ENCODE measurements at places on chromosomes 13 and 19.

DNA sequence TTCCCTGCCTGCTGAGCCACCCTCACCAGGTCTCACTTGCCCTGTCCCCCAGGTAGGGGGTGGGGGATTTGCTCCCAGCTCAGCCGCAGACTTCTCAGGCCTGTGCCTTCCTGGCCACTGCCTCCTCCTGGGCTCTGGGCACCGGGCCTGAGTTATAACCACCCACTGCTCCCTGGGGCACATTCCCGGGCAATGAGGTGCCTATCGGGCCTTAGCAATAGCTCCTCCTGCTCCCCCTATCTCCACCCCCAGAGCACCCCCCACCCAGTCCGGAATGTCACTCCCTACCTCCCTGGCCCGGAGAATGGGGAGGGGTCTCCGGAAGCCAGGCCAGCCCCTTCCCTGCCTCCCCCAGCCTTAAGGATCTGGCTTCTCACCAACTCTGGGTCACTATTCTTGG, at the start of gene KLK5:
Gene KLK5, minus strand, starts transcription at position 129 of the 400 bp plus-strand sequence. CDS start 381 bp downstream, outside the sequence.
- DNase-seq, result no peak

DNA sequence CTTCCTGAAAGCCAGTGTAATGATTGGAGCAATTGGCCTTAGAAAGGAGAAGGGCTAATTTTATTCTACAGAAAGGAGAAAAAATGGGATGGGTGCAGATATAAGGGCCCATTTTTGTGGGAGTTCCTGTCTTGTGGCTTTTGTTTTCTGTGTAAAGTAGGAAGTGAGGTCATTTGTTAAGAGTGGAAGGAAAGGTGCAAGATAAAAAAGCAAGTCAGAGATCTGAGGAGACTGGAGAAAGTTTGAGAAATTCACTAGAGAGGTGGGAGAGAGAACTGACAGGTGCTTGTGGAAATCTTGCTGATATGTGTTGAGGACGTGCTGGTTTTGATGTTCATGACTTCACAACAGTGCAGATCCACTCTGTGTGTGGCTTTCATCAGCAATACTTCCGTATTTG, 349.4 kb downstream of the DLEU7 start:
- no peak for DNase-seq

DNA sequence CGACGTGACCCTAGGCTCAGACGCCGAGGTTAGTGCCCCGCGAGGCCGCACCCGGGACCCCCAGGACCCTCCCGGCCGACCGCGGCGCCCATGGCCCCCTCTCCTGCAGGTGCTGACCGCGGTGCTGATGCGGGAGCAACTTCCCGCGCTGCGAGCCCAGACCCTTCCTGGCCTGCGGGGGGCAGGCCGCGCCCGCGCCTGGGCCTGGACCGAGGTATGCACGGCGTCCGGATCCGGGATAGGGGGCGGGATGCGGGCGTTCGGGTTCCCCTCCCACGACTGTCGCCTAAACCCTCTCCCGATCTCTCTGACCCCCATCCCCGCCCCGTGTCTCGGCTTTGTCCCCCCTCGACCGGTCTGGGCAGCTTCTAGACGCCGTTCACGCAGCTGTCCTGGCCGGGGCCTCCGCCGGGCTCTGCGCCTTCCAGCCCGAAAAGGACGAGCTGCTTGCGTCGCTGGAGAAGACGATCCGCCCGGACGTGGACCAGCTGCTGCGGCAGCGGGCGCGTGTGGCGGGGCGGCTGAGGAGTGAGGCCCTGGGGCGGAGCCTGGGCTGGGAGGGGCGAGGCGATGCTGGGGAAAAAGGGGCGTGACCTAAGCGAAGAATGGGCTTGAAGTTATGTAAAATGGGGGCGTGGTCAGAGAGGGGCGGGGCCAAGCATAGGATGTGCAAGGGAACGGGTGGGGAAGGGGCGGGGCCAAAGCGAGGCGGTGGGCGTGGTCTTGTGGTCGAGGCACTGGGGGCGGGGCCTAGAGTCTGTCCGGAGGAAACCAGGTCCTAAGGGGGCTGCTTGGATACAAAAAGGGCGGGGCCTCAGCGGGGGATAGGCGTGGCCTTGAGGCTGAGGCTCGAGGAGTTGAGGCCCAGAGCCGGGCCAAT, 16.0 kb upstream of the COLGALT1 start:
- peak; percentile 83 for DNase-seq

- no peak for DNase-seq
These were observed 3.5 kb downstream of the ANGPTL4 start for GRCh38 chr19:8367327-8368001.

DNA sequence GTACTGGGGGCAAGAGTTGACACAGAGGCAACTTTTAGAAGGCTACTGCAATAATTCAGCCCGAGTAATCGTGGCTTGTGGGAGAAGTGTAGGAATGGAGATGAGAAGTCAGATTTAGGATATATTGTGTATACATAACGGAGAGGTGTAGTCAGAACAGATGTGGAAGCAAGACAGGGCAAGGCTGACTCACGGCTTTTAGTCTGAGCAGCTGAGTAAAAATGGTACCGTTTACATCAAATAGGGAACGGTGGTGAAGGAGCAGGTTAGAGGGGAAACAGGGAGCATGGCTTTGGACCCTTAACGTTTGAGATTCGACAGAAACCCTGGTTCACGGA, 796 bp upstream of the LSM14A start:
- no peak for DNase-seq

DNA sequence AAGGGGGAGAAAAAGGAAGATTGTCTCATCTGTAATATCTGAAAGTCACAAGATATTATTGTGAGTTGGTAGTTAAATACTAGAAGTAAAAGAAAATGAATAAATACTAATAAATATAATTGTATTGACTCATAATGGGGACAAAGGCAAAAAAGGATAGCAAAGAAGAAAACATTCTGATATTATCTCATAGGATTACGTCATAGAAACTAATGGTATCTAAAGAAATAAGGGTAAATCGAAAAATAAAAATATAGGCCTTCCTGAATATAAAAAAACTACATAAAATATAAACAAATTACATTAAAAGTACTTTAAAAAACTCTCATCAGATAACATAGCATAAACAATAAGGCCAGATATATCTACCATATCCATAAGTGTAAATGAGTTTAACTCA, 38.6 kb upstream of the TDRD3 start:
- no peak for DNase-seq

- DNase-seq, result no peak
These were observed 148.4 kb downstream of the KLF12 start for GRCh38 chr13:73985783-73986182.

DNA sequence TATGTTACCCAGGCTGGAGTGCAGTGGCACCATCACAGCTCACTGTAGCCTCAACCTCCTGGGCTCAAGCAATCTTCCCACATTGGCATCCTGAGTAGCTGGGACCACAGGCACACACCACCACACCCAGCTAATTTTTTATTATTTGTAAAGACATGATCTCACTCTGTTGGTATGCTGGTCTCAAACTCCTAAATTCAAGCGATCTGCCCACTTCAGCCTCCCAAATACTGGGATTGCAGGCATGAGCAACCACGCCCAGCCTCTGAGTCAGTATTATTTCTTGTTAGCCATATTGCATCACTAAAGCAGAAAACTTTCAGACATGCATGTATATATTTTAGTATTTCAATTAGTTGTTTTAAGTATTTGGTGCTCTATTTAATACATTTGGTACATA, 376.4 kb downstream of the GPC6 start:
- DNase-seq, result no peak

GRCh38 chr19:51318687-51319648, 7.5 kb downstream of the IGLON5 start:
- no peak for DNase-seq

DNA sequence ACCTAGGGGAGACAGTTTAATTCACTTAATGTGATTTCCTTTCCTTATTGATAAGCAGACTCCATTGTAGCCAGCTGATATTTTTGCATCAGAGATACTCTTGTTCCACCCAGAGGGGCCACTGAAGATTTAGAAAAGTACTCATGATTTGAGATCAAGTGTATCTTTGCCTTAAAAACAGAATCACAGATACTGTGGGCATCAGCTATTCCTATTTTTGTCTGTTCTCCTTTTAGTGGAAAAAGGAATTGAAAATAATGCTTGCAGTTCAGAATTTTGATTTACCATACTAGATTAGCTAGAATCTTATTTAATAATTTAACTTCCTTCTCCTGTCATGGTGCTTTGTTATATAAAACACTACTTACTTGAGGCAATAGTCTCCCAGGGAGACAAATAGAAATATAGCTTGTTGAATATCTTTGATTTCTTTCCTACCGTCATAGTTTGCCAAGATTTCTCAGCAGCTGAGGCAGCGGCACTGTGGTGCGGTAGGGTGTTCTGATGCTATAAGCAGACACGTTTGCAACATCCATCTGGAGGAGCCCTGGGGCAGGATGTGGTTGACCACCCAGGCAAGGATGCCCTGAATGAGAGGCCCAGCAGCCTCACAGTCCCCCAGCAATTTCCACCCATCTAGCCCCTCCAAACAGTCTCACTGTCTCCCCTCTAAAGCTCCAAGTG, 47.0 kb upstream of the RAP2A start:
- no peak for DNase-seq

GRCh38 chr19:15895876-15896430, 1.9 kb downstream of the CYP4F2 start:
- DNase-seq, result no peak

- no peak for DNase-seq
These were observed 99.6 kb downstream of the SUCLA2 start for GRCh38 chr13:47901441-47901840.

DNA sequence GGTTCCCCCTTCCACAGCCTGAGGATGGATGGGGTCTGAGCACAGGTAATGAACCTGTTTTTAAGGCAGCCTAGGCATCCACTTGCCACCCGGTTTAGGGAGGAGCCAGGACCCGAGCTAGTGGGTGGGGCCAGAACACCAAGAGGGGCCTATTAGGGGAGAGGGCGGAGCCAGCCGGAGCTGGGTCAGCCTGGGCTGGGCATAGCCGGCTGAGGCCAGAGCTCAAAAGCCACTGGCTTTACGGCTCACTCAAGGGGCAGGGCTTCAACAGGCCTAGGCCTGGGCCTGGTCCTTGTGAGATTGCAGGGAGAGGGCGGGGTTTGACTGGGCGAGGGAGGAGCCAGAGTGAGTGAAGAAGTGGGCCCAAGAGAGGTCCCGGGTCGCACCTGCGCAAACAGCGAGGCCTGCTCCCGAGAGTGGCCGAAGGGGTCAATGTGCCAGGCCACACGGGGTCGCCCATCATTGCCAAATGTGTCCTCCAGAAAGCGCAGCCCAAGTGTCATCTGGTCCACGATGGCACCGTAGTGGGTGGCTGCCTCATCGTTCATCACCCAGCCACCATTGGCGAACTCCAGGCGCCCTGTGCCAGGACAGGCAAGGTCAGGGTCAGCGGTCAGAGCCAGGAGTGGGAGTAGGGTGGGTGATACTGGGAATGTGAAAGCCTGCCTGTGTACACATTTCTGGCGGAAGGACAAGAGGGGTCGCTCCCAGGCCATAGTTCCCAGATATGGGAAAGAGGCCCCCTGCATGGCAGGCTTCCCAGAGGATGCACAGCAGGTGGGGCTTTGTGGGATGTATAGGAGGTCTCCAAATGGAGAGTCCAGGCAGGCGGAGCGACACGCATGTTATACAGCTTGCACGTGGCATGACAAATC, 1.9 kb downstream of the MAN2B1 start:
- no peak for DNase-seq

- no peak for DNase-seq
These were observed 32.2 kb downstream of the MYO9B start for GRCh38 chr19:17107546-17108452.

DNA sequence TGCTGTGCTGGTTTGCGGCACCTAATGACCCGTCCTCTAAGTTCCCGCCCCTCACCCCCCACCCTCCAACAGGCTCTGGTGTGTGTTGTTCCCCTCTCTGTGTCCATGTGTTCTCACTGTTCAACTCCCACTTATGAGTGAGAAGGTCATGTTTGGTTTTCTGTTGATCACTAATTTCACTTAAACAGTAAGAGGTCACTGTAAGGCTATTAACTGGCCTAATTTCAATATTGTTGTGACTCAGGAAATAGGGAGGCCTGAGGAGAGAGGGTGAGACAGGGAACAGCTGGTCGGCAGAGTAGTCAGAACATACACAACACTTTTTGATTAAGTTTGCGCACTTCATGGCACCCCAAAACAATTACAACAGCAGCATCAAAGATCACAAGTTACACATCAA, 15.6 kb downstream of the TUBGCP3 start:
- no peak for DNase-seq

GRCh38 chr13:88857256-88857655, 1186.1 kb downstream of the SLITRK5 start:
- no peak for DNase-seq

GRCh38 chr19:4064149-4064495, 2.6 kb downstream of the ZBTB7A start:
- no peak for DNase-seq

DNA sequence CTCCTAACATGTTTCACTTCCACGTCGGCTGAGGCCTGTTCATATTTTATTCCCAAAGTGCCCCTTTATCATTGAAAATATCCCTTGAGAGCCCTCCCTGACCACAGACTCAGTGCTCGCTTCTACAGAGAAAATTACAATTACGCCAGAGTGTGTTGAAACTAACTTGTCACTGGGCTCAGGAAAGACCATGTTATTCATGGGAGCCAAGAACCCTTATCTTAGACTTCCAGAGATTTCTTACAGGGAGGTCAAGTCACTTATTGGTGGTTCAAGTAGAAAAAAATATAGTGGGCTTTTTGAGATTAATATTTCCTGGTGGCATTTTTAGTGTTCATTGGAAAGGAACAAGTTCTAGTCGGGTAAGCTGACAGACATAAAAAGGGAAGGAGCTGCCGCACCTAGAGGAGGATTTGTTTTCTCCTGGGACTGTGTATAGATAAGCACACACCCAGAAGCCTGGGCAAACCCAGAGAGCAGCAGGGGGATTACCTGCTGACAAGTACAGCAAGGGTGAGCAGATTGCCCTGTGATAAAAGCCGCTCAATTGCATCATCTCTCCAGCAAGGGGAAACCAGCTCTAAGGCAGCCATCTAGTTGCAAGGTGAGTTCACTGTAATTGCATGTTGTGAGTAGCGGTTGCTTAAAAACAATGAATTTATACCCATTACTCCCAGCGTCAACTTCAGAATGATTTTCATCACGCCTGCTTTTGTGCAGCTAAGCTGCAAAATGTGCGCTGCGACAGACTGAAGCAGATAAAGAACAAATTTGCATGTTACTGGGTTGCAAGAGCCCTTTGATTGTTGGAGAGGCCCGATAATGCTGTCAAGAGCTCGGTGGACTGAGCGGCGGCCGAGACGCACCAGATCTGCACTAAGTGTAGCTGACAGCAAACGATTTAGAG, 46.2 kb downstream of the DCT start:
- DNase-seq, result no peak

DNA sequence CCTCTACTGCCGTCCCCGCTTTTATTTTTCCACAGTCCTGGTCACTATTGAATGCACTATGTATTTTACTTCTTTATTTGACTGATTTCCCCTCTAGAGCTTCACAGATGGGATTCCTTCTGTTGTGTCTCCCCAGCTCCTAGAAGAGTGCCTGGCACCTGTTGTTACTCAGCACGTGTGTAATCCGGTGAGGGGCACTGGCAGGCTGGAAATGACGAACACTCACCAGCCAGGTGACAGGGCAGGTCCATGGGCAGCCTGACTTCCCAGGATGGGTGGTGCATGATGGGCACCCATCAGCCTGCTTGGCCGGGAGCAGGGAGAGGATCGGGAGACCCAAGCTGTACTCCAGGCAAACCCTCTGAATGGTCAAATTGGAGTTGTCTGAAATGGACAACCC, 67.2 kb downstream of the CEBPG start:
- no peak for DNase-seq

- no peak for DNase-seq
These were observed 220.4 kb upstream of the SOX1 start for GRCh38 chr13:111846391-111847159.

GRCh38 chr13:44378277-44378676, 4.7 kb downstream of the SERP2 start:
- no peak for DNase-seq

GRCh38 chr19:35414442-35414841, 33.6 kb upstream of the FFAR2 start:
- no peak for DNase-seq

GRCh38 chr13:109783447-109783814, 3.0 kb downstream of the IRS2 start:
- DNase-seq, result no peak

Data from stimulated activated CD4-positive, alpha-beta T cell treated with anti-CD3 and anti-CD28 coated beads, TNF-alpha, amount 100 ng/mL, for 1 hour (primary cell).